ENCODE measurements at places on chromosomes 4 and X.
A peak's percentile ranks its signal among the peaks of the same experiment; 100 is the strongest.

DNA sequence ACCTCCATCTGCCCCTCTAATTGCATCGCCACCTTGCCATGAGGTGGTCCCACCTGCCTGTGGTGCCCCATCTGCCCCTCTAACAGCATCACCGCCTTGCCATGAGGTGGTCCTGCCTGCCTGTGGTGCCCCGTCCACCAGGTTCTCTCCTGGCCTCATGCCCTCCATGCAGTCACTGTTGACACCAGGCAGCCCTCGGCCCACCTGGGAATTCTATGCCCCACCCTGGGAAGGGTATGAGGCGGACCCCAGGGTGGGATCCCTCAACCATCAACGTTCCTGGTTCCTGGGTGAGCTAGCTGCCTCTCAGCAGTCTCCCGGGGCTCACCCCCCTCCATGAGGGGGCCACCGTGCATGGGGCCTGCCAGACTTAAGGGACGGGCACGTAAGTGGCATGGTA, 38.9 kb downstream of the ACOX3 start:
- DNase-seq, result no peak

- no peak for DNase-seq
Observed at GRCh38 chrX:56728752-56729151, 291 bp upstream of the NBDY start.

- DNase-seq, result no peak
Observed at GRCh38 chr4:125101719-125102118, 213.0 kb upstream of the FAT4 start.

GRCh38 chrX:68795741-68796140, 33.1 kb upstream of the EFNB1 start:
- DNase-seq, result no peak

DNA sequence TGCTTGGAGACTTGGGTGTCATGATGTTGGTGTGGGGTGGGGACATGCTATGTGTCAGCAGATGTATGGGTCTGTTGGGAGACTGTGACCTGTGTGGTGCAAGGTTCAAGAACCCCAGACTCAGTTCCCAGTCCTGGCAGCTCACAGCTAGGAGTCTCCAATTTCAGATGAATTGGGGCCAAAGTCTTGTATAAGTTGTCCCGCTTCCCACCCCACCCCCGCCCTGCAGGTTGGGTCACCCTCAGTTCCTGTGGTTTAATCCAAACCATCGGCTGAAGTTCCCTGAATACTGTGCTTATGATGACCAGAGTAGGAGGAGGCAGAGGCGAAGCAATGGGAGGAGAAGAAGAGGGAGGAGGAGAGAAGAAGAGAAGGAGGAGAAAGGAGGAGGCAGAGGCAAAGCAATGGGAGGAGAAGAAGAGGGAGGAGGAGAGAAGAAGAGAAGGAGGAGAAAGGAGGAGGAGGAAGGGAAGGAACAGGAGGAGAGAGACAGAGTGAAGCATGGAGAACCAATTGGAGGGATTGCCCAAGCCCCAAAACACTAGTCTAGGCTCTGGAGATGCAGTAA, 112.6 kb downstream of the EFNB1 start:
- DNase-seq, result no peak

DNA sequence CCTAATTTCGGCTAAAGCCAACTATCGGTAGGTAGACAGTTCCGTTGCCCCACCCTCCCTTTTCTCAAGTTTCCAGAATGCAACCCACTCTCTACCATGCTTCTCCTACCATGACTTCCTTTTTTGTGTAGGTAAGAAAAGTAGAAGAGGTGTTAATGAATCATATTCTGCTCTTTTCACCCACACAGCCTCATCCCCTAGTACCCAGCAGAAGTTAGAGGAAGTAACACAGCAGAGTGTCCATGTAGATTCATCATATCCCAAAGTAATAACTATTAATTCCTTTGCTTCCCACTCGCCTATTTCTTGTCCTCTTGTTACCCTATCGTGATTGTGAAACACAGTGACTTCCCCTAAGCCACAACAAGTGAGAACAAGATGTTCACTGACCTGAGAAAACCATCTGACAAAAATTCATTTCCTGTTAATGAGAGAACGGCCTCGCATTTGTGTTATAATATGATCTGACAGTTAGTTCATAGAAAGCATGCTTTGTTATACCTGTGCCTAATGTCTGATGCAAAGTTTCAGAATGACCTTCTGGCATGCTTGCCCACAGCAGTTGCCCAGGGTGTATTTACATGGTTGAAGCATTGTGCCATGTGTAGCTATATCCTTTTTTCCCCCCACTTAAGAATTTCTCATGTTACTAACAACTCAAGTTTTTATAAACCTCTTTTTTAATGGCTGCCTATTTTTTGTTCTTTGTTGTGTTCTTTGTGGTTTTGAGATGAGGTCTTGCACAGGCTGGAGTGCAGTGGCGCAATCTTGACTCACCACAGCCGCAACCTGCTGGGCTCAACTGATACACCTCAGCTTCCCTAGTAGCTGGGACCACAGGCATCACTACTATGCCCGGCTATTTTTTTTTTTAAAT, 185.6 kb downstream of the RAP1GDS1 start:
- DNase-seq, result no peak

DNA sequence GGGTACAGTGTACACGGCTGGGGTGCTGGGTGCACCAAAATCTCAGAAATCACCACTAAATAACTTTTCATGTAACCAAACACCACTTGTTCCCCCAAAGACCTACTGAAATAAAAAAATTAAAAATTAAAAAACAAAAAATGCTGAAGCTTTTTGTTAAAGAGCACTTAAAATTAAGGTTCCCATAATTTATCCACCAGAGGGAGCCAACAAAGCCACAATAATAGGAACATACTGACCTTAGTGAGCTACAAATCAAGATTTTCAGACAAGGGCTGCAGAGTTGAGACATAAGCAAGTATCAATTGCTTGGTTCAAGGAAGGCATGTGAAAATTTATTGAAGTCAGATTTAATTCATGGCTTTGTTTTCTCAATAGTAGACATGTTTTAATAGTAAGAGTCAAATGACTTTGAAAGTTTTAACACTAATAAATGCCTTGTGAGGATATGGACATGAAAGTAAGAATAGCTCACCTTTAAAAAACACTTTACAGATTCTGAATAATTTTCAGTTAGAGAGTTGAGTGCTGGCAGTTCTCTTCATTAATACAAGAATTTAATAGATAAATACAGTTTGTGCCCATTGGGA, 43.0 kb upstream of the SCOC start:
- DNase-seq, result no peak

GRCh38 chr4:1684506-1685234, 557 bp upstream of the FAM53A start:
- no peak for DNase-seq

DNA sequence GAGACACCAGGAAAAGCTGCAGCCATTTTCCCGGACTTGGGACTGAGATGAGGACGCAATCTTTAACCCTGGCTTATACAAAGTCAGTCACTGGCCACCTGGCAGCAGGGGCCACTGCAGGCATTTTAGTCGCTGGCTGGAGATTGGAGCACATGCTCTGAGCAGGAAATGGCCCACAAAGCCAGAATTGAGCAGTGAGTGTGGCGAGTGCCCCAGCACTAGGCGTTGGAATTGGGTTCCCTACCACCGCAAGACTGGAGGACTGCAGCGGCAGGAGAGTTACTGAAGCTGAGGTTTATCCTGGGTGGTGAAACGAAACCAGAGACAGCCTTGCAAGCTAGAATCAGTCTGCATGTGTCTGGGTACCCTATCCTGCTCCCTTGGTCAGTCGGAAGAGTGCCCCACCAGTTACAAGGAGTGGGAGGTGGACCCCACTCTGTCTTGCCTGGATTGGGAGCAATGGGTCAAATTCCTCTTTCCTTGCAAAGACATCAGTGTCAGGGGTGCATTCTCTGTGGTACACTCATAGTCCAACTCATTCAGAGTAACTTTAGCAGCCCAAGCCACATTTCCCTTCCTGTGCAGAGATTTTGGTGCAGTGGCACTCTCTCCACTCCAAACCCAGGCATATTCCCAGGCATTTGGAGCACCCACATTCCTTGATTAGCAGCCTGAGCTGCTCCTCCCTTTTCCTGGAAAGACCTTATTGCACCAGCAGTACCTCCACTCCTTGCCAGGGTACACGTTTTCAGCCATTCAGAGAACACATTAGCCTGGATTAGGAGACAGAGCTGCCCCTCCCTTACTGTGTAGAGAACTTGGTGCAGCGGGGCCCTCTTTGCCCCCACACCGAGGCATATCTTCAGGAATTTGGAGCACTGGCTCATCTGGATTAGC, 36.7 kb upstream of the PLK4 start:
- no peak for DNase-seq

- DNase-seq, result no peak
Observed at GRCh38 chr4:189504220-189504619, 436.5 kb upstream of the FRG1 start.

DNA sequence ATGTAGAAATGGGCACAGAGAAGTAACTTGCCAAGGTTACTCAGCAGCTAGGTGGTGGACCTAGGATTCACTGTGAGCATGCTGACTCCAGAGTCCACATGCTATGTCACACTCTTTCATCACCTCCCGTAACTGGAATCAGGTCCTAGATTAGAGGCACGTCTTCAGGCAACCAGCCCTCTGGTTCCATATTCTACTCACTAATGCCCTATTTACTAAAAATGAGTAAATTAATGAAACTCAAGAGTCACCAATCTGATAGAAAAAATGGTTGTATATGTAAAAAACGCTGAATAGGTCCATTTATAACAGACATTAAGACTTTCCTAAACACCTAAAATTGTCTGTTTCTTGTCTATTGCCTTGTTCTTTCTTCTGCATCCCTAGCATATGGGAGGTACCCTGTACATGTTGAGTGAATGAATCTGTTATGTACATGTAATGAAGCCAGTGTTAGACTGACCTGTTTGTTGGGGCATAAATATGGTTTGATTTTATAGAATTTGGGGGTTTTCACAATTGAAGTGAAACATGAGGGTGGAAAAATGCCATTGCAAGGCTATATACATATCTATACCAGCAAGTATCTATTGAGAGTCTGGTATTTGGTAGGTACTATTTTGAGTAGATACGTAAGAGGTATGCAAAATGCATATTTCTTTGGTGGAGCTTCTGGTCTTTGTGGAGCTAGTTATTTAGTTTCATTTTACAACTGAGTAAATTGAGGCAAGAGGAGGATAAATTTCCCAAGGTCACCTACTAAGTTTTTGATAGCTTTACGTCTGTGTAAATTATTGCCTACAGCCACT, 7.5 kb upstream of the RUFY3 start:
- DNase-seq, result no peak

- DNase-seq, result no peak
Observed at GRCh38 chrX:68947882-68948605, 119.2 kb downstream of the EFNB1 start.

GRCh38 chr4:102525097-102525496, 23.9 kb downstream of the NFKB1 start:
- DNase-seq, result no peak

GRCh38 chrX:135112096-135112729, 8.1 kb downstream of the ETDB start:
- peak; percentile 27 for DNase-seq

Measured in NCI-H1436 (cell line).